ENCODE measurements at places on chromosomes 5 and 9. TPM values are rescaled to one million over a fixed set of nuclear protein-coding genes. Genes with fewer than 3 reads are reported as not detected.

DNA sequence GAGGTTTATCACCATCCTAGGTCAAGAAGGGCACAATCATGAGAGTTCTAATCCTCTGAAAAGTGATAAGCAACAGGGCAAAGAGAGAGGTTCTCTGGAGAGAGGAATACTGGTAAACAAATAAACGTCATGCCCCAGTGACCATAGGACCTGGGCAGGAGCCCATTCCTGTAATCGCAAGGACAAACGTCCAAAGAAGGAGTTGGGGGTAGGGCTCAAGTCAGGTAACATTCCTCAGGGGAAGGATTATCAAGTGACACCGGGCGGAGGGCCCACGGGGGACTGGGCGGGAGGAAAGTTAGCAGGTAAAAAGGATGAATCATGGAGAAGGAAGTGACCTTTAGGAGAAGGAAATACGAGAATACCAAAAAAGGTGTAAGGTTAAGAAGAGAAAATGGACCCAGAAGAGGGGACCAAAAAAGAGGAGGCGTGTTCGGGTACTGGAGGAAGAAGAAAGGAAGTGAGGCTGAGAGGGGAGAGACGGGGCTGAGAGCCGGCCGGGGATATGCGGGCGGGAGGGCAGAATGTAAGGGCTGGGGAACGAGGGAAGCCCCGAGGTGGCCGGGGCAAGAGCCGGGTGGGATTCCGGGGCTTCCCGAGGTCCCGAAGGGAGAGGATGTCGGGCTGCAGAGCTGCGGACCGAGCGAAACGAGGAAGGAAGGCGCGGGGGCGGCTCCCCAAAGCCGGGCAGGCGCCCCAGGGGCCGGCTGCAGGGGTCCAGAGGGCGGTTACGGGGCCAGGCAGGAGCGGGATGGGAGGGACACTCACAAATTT, 583 bp downstream of the DIAPH1 start:
- no peak for DNase-seq

- no peak for DNase-seq
Observed at GRCh38 chr5:28408186-28408585, 1369.8 kb upstream of the CDH9 start.

DNA sequence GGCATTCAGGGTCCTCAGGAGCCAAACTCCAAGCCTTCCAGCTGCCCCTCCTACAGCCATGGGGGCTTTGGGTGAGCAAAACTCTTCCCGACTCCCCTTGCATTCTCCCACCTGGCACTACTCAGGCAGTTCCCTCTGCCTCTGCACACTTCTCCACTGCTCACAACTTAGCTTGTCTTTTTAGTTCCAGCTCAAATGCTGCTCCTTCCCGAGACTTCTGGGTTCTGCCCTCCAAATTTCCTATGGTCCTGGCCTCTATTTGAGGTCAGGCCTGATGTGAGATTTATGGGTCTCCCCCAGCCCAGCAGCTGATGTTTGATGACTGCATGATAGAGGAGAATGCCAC, 5.7 kb upstream of the SLC25A48 start:
- DNase-seq: no peak

DNA sequence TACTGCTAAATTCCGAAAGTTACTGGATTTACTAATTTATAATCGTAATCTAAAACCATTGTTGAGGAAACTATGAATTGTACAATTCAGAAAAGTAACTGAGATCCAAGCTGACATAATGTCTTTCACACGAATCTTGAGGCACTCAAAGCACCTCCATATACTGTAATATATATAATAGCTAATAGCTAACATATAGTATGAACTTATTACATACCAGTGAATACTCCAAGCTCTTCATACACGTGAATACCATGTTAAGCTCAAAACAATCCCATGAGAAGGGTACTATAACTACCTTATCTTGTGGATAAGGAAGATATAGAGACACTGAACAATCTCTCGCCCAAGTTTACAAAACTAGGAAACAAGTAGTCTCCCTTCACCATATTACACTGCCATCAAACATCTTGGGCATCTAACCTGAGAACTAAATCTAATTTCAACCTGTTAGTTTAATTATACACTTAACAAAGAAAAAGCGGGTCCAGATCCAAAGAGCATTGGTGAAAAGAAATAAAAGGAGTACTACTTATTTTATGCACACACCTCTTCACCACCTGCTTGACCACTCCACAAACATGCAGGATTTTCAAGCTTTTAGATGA, 1.0 kb downstream of the NUDCD2 start:
- DNase-seq: no peak

GRCh38 chr9:123309611-123310010, 41.2 kb upstream of the STRBP start:
- no peak for DNase-seq

DNA sequence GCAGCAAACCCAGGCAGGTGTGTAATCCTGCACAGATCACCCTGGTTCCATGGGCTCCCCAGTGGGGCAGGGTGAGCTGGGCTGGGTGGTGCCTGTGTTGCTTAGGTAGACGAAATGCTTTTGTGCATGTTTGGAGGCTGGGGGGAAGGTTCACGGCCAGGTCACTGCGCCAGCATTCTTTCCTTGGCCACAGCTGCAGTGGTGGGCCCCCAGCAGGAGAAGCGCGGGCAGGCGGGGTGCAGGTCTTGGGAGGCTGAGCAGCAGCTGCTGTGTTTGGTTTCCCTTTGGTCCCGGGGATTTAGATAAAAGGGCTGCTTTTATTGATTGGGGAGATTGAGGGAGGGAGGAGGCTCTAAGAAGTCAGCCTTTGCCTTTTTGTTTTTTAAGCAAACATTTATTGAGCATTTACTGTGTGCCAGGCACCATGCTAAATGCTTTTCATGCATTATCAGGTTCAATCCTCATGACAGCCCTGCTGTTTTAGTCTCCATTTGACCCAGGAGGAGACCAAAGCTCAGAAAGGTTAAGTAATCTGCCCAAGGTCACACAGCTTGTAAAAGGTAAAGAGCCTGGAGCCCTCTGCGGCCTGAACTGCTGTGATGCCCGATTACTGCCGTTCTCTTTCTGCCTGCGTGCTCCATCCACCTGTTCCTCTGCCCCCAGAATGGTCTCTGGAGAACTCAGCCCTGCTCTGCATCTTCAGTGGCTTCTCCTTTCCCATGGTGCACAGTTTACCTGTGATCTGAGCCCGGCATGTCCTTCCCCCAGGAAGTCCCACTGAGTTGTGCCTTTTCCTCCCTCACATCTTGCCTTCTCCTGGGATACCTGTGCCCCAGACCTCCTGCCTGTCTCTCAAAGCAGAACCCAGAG, 94.4 kb downstream of the MACROH2A1 start:
- DNase-seq: no peak

DNA sequence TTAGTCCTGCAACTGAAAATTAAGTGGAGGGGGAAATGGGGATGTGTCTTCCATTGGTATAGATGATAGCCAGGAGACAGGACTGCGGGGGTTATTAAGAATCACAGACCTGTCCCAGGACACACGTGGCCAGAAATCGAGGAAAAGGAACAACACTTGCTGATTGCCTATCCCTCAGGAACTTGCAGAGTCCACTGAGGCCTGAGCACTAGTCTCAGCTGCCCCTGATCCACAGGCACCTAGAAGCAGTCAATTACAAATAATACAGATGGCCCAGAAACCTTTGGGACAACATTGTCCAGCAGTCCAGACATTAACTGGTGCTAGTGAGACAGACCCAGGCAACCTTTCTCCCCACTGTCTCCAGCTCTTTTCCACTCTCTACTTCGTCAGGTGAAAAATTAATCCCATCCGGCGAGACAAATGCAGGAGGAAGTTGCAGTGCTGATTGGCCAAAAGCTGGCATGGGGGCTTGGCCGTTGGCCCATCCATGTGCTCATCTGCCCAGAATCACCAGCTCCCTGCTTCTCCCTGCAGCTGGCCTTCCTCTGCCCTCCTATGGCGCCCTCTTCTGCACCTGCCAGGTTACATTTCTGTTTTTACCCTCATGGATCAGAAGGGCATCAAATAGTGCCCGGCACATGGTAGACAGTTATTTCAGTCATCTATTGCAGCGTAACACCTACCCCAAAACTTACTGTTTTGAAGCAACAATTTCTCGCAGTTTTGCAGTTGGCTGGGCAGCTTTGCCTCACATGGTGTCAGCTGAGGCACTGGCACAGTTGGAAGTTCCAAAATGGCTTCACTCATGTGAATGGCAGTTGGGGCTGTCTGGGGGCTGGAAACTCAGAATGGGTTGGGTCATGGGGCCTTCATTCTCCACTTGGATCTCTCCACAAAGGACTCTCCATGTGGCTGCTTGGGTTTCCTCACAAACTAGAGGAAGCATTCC, 3.6 kb upstream of the B4GALT1 start:
- no peak for DNase-seq

GRCh38 chr9:76610011-76610352, 151.0 kb downstream of the GCNT1 start:
- DNase-seq: no peak

- no peak for DNase-seq
Observed at GRCh38 chr5:1376981-1377380, 32.1 kb upstream of the CLPTM1L start.

DNA sequence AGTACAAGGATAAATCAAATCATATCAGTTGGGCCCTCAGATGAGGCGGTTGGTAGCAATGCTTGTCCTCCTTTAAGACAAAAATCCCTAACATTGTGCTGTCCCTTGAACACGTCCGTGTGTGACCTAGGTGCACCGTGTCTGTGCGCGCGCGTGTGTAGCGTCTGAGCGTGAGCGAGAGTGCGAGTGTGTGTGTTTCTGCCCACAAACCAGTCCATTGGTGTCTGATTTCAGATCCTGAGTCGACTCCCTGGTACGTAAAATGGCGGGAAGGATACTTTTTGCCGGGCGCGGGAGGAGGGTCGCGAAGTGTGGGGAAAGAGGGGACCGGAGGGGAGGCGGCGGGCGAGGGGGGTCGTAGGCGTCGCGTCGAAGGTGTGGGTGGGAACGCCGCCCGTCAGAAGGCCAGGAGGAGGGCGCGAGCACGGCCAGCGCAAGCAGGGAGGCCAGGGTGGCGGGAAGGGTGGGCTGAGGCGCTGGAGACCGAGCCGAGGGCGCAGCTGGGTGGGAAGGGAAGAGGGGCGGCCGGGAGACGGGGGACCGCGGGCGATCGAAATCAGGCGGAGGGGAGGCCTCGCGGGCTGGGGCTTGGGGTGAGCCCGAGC, 8.9 kb downstream of the OTP start:
- DNase-seq: no peak

DNA sequence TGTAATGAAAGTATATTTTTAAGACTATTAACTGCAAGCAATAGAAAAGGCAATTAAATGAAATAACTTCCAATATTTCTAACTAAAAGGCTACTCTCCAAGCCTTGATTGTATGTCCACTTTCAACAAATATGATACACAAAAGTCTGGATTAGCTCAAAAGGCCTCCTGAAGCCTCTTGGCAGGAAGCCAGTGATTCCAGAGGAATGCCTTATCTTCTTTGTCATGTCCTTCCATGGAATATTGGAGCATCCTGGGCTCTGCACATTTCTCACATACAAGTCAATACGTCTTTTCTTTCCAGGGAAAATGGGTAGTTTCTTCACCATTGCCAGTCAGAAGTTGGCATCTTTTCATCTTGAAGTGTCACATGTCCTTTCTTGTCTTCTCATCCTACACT, 357.8 kb downstream of the KDM4C start:
- no peak for DNase-seq

- no peak for DNase-seq
Observed at GRCh38 chr9:37201581-37201980, 81.2 kb downstream of the ZCCHC7 start.

DNA sequence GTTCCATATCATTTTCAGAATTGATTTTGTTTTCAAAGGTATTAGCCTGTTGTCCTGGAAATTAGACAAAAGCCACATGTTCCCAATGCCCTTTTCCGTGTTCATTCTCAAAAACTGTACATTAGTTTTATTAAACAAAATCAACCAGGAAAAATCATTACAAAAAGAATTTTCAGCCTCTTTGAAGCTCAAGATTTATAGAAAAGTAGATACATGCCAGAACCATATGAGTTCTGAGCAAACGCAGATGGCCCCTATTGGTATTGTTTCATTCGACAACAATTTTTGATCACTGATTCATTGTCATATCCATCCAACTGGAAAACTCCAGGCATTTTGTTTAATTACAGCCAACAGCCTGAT, 148.5 kb upstream of the GRAMD2B start:
- no peak for DNase-seq

GRCh38 chr9:83932011-83932410, 10.8 kb upstream of the KIF27 start:
- DNase-seq: no peak

GRCh38 chr9:77021922-77022782, 2.7 kb downstream of the FOXB2 start:
- no peak for DNase-seq

DNA sequence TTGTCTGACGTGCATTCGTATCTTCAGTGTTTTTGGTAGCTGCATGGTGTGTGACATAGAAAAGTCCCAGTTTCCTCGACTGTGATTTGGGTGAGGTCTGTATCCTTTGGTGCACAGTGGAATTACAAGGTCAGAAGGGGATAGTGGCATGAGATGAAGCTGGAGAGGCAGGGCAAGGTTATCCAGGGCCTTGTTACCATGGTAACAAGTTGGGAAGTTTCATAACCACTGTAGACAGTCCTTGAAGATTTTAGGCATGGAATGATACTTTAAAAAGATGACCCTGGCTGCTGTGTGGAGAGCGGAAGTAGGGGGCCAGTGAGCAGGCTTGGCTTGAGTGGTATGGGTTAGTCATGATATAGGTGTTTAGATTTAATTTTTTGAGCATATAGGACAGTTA, 11.9 kb downstream of the EHMT1 start:
- DNase-seq: no peak

GRCh38 chr9:106981396-106982287, 118.7 kb downstream of the ZNF462 start:
- DNase-seq: no peak

DNA sequence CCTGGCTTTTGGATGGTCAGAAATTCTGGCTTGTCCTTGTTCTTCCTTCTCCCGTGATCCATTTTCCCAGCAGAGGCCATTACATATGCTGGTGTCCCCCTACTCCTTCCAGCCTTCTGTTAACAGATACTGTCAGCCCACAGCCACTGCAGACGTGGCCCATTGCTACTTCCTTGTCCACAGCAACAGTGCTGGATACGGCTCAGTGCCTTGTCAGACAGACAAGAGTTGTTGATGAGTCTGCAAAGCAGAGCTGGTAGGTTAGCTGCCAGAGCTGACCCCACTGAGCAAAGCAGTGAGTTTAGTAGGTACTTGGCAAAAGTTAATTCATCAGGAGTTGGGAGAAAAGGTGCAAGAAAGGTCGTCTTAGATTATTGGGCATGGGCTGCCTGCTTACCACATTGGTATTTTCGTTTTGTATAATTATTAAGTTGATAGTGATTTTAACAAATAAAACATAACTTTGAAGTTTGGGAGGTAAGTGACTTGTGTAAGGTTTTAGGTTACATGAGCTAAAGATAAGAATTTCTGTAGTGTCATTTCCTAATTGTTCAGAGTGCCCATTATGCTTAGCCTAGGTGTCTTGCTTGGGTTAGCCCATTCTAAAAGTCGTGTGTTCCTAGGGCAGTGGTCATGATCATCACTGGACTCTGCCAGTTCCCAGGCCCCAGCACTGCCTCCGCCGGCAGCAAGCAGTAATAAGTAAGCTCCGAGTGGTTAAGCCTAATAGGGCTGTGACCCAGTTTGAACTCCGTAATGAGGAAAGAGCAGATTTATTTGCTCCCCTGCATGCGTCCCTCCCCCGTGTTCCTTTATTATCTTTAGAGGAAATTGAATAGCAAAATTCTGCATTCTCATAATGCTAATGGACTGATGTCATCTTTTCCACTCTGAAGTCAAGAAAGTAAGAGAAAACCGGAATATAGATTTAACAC, 292.0 kb downstream of the FANCC start:
- no peak for DNase-seq

MYOZ3 gene
- 10.3 TPM for polyA plus RNA-seq

CARD6 gene
- 3.4 TPM for polyA plus RNA-seq

PCDHGA11 gene
- 5.2 TPM for polyA plus RNA-seq

GRAMD2B gene
- polyA plus RNA-seq: 27.6 TPM

NMUR2 gene
- polyA plus RNA-seq: 0.94 TPM

GHR gene
- 21.1 TPM for polyA plus RNA-seq

PCDHGA4 gene
- polyA plus RNA-seq: 2.4 TPM

SLC45A2 gene
- polyA plus RNA-seq: 0.29 TPM

MSX2 gene
- 1.2 TPM for polyA plus RNA-seq
